Omental fat pad (tissue), 4 donors: ENCODE measurements at places on chromosomes 1 and 21. TPM values are rescaled to one million over a fixed set of nuclear protein-coding genes. Genes with fewer than 3 reads are reported as not detected.

DNA sequence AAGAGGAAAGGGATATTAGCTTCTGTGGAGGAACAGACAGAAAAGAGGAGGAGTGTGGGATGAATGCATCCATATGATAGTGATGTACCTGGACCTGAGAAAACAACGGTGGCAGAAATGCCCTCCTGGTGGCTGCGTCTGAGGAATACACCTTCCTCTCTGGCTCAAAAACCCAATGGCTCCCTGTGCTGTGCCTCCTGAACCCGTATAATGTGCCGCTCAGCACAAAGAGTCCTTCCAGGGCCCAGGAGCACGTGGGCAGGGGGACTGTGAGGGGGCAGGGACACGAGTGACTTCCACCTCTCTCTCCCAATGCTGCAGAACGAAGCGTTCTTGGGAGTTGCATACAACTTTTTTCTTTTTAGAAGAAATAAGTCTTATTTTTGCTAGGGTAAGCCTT is 31.2 kb downstream of the IRF2BP2 start:
- DNase-seq: no peak

DNA sequence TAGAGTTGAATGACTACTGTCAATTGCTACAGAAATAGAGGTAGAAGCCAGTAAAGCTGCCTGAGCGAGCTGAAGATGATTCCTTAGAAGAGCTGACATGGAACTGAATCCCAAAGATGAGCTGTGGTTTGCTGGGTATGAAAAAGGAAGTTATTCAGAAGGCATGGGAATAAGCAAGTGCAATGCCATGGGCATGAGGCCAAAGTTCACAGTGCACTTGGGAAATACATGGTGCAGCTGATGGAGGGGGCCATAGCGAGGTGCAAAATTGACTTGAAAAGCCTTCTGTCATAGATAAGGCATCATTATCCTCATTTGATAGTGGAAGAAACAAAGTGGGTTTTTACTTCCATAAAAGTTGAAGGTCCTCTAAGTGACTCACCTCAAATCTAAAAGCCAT is 88.6 kb downstream of the NEK7 start:
- no peak for DNase-seq

DNA sequence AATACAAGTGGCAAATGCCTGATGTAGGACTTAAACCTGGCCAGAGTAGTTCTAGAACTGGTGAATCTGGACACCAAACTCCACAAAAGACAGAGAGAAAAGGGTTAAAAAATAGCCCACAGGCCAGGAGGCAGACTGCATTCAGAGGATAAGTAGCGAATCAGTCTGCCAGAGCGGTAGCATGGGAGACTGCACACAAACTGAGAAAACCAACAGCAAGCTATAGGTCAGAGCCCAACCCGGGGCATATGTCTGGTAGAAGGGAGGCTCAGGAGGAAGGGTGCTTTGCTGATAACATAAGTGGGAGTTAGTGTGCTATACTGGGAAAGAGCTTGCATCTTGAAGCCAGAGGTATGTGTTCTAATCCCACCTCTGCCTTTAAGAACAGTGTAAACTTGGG is 4.0 kb downstream of the LRRC53 start:
- no peak for DNase-seq

GRCh38 chr1:84581648-84582047 is 7.4 kb upstream of the CTBS start:
- DNase-seq: no peak

- no peak for DNase-seq
These were observed 2.4 kb upstream of the PARS2 start for GRCh38 chr1:54766726-54767125.

DNA sequence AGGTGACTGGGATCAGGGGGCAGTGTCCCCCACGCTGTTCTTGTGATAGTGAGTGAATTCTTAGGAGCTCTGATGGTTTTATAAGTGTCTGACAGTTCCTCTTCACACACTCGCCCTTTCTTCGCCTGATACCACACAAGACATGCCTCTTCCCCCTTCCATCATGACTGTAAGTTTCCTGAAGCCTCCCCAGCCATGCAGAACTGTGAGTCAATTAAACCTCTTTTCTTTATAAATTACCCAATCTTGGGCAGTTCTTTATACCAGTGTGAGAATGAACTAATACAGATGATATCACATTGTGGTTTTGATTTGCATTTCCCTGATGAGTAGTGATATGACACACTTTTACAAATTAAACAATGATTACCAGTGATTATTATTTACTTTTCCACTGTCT is 229.9 kb downstream of the AKT3 start:
- no peak for DNase-seq

The TRMT1L gene
- total RNA-seq: 7.2 TPM

The NPHS2 gene
- total RNA-seq: not detected

The BTBD8 gene
- total RNA-seq: 2.0 TPM
